ENCODE measurements at places on chromosomes 16 and 17.

DNA sequence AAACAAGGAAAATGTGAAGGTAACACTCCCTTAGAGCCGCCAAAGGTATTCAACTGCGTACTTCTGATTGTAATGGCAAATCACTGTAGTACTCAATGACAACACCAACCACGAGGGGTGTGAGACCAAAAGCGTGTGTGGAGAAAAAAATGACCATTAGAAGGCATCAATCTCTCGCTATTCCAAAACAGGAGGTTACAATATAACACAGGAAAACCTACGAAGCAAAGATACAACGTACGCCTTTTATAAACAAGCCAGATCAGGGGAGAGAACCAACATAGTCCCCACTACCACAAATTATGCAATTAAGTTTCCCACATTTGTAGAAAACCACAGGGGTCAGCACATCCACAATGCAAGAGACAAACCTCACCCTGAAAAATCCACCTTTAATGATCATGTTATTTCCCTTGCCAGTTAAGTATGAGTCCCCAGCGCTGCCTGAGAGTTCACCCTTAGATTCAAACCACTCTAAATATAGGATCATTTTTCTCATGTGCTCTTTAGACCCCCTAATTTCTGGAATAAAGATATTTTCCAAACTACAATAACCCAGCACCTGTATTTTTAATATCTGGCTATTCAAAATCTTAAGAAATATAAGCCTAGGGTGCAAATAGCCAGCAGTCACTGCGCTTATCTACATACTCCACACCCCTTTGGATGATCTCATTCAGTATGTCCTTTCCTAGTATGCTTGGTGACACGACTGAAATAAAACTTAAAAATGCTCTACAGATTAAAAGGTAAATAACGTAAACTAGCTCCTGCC lies 12.4 kb downstream of the TEX14 start:
- no peak for DNase-seq

DNA sequence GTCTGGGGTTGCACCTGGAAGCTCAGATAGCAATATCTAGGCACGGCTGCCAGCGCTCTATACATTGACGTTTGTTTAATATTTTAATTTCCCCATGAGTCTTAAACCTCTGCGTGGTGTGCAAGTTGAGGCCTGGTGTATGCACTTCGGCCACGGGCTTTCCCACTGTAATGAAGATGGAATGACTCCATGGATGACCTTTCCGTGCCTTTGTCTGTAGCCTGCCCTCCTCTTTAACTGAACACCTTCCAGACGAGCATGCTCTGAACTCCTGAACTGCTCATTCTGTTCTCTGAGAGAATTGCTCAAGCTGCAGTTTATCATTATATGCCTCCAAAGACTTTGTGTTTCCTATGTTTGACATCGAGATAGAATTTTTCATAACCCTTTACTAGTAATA lies 438.8 kb downstream of the WWOX start:
- DNase-seq, result no peak

GRCh38 chr17:6387858-6388257 lies 47.1 kb downstream of the AIPL1 start:
- no peak for DNase-seq

- DNase-seq, result no peak
Measured at GRCh38 chr16:66563574-66564334, 2.5 kb upstream of the CMTM1 start.

- DNase-seq, result no peak
Measured at GRCh38 chr17:16052486-16052885, 52.9 kb downstream of the TTC19 start.

GRCh38 chr17:33200587-33200986 lies 92.5 kb downstream of the ASIC2 start:
- no peak for DNase-seq

- no peak for DNase-seq
Measured at GRCh38 chr16:3106205-3106928, 6.0 kb upstream of the ZNF205 start.

- no peak for DNase-seq
Measured at GRCh38 chr16:86029131-86029741, 130.3 kb downstream of the IRF8 start.

DNA sequence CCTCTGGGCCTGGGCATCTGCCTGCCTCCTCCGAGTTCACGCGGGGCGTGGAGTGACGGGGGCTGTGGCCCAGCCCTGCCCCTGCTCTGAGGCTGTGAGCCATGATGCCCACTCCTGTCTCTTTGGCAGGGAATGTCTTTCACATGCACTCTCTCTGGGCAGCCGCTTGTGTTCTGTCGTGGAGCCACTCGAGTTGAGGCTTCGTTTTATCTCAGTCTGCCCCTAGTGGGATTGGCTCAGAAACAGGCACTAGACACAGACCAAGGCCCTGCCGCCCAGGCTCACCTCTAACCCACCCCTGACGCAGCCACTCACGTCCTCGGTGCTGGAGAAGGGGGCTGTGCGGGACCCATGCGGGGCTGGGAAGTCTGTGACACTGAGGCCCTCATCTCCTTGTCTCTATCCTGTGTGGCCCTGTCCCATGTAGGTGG lies 67.5 kb upstream of the KCTD5 start:
- no peak for DNase-seq

- DNase-seq, result no peak
Measured at GRCh38 chr16:66416136-66416535, 11.0 kb upstream of the BEAN1 start.

DNA sequence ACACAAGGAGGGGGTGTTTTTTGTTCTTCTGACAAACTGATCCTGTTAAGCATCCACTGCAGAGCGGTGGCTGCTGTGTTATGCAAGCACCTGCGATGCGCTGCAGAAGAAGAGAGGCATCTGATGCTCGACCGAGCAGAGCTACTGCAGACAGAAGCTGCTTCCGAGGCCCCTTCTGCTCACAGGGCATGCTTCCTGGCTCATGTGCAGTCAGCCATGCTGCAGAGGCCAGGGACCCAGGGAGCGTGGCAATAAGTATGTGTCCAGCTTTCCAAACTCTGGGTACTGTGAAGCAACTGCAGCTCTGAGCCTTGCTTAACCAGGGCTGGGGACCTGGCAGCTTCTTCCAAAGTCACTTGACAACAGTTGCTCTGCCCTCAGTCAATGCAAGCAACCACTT lies 448.6 kb upstream of the RBFOX1 start:
- no peak for DNase-seq

GRCh38 chr17:32289471-32290070 lies 23.9 kb downstream of the RHBDL3 start:
- DNase-seq, result no peak

Measured in CMK (cell line).